ENCODE measurements at places on chromosomes 3 and 15.

DNA sequence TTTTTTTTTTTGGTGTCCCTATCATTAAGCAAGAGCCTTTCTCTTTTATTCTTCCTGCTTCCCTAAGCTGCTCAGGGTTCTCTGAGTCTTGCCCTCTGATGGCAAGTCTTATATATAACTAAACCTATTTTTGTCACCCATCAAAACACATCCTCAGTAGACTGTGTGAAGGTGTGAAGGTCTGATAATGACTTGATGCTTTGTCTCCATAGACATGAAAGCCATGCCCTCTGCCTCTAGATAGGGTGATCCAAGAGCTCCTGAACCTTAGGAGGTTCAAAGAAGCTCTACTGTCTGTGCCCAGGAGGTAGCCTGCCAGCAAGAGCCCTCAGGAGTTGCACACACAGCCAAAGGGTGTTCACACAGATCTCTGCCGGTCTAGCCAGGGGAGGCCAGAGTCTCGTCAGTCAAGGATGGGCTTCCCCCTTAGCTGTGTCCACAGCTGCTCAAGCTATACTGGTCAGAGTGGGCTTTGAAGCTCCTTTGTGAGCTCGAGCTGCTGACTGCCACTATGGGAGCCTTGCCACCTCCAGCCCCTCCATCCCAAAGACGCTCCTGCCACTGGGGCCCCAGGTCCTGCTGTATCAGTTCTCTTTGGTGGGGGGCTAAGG, 13.1 kb upstream of the SNX22 start:
- DNase-seq: no peak

GRCh38 chr15:83292317-83292716, 7.9 kb upstream of the BNC1 start:
- DNase-seq: peak; percentile 64

GRCh38 chr3:119774444-119774843, 7.5 kb upstream of the NR1I2 start:
- no peak for DNase-seq

- DNase-seq: no peak
These were observed 222.9 kb downstream of the TPRG1 start for GRCh38 chr3:189394599-189395121.

DNA sequence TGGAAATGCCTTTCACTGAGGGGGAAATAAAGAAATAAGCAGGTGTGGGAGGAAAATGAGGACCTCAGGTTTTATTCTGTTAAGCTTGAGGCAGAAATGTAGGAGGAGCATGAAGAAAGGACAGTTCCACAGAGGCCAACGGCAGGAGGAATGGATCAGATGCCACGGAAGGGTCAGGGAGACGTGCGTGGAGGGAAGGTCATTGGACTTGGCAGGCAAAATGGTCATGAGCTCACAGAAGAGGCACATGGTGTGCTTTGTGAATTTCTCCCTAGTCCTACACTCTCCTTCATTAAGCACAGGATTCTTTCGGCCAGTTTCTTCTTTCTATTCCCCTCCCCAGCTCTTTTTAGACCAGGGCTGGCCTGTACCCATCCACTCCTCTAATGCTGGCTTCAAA, 32.5 kb upstream of the THSD4 start:
- no peak for DNase-seq

Data from RPMI7951 (cell line).